NCI-H2029 treated with DMSO at 0.1 percent for 48 hours (cell line): ENCODE measurements at places on chromosomes 1 and 21.
A peak's percentile ranks its signal among the peaks of the same experiment; 100 is the strongest.

DNA sequence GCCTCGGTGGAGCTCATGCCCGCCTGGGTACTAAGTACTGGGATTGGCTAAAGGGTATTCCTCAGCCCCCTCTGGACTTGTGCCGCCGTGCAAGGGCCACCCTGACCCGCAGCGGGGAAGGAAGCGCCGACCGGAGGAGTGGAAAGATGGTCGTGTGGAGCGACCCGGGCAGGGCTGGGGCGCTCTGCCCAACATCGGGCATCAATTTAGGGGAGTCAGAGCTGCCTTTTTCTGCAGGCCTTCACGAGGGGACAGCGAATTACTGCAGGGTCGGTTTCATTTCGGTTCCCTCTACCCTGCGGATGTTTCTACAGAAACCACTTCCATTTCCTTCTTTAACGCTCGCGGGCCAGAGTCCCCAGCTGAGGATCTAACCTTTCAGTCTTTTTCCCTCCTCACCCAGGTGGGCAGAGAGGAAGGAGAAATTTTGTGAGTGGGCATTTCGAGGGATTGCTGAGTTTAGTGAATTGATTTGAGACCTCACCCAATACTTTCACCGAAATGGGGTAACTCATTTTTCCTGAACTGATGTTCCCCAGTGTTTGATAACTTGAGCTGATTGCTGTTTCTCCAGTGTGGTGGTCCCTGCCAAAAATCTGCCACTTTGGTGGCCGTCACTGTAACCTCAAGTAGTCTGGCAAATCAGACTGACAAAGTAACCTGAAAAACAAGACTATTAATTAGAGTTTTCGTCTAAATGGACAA lies 1.1 kb downstream of the TOR1AIP1 start:
- DNase-seq: no peak

DNA sequence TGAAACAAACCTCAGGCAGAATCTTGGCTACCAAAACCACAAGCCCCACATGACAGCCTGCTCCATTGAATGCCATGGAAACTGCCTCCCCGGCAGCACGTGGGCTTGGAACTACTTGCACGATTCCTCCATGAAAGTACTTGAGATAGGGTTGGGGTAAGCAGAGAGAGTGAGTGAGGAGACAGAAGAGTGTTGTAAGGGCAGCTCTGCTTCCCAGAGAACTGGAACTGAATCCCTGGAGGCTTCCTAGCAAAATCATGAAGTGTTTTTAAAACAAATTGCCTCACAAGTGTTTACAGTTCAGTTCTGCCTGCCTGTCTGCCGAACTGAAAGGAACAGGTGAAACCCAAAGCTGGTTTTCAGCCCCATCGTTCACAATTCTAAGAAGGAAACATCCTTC lies 35.3 kb upstream of the DNASE2B start:
- DNase-seq: peak; percentile 51

GRCh38 chr1:30886710-30887428 lies 21.7 kb downstream of the SDC3 start:
- no peak for DNase-seq

DNA sequence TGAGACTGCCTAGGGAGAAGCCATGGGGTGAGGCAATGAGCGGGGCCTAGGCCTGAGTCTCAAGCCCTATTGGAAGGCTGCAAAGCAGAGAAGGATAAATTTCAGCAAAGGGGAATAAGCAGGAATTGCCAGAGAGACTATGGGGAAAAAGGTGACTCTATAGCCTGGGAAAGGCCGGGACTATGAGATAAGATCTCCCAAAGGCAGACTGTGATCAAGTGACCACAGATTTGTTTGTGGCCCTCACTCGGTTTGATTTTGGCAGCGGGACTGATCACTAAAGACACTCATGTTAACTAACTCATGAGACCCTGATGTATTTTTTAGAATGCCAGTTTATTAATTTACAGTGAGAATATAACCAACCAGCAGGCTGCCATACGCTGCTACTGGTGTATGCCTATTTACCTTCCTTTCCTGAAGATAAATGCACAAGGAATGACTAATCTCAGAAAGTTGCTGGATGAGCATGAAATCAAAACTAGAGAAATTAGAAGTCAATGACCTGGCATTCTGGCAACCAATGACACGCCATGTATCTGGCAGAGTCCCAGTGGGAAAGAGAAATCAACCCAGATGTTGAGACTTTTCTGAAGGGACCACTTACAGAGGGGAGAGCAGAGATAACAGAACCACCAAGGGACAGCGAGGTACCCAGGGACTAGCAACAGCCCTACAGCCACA lies 4.3 kb downstream of the HSF2BP start:
- DNase-seq: no peak

DNA sequence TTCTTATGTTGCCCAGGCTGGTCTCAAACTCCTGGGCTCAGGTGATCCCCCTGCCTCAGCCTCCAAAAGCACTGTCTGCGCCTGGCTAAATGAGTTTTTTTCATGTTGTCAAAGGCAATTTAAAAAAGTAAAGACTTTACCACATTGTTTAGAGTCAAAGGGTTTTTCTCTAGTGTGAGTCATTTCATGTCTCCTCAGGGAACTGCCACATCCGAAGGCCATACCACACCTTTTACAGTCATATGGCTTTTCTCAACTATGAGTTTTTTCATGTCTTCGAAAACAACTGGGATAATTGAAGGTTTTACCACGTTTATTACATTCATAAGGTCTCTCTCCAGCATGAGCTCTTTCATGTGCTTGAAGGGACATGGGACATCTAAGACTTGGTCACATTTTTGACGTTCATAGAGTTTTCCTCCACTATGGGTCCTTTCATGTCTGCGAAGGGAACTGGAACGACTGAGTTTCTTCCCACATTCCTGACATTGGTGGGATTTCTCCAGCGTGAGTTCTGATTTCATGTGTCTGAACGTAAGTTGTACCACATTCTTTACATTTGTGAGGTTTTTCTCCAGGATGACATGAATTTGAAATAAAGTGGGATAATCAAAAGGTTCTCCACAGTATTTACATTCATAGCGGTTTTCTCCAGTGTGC lies 65.6 kb downstream of the UCHL5 start:
- DNase-seq: no peak

- no peak for DNase-seq
These were observed 57.3 kb upstream of the RUNX3 start for GRCh38 chr1:24987424-24987823.

DNA sequence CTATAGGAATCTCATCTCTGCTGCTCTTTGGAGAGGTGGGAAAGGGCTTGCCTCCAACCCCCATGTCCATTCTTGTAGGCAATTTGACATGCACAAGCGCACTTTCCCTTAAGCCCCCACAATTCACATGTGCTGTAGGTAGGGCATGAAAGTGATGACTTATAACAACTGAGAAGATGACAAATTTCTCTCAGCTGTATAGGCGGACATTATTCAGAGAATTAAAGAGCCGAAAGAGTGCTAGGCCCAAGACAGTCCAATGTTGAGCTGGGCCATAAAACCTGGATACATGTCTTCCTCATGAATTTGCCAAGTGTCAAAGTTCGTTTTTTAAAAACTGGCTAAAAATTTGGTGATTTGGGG lies 106.3 kb upstream of the LYPLAL1 start:
- no peak for DNase-seq

- DNase-seq: no peak
These were observed 33.6 kb upstream of the NHLH2 start for GRCh38 chr1:115874497-115874896.

- DNase-seq: no peak
These were observed 32.8 kb downstream of the C2CD2 start for GRCh38 chr21:41921021-41921420.

DNA sequence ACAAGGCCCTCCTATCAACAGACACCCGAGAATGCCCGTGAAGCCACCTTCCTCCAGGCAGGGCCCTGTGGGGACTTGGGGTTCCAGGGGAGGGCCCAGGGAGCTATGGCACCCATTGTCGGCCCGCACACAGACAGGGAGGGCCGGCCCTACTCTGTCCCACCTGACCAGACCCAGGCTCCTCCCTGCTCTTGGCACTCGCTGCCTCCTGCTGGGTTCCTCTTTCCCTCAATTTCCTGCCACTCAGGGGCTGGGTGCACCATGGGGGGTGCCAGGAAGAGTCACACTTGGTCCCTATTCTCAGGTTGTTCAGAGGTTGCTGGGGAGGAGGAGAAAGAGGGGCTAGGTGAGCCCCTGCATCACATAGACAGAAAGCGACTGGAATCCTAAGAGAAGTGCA lies 8.0 kb upstream of the OXCT2 start:
- DNase-seq: no peak

DNA sequence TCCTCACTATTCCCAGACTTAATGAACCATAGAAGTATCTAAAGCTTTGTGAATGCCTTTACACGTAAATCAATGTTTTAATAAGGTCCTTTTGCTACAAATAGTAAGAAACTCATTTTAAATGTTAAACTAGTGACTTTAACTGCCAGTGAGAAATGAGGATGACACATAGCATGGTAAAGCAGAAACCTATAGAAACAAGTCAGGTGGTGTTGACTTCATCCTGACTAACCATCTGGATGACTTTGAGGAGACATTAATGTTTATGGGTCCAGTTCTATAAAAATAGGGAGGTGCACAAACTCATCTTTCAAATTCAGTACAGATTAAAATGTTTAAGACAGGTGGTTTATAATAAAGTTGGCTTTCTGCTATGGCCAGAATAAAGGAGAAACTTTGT lies 85.4 kb downstream of the COLGALT2 start:
- DNase-seq: no peak

DNA sequence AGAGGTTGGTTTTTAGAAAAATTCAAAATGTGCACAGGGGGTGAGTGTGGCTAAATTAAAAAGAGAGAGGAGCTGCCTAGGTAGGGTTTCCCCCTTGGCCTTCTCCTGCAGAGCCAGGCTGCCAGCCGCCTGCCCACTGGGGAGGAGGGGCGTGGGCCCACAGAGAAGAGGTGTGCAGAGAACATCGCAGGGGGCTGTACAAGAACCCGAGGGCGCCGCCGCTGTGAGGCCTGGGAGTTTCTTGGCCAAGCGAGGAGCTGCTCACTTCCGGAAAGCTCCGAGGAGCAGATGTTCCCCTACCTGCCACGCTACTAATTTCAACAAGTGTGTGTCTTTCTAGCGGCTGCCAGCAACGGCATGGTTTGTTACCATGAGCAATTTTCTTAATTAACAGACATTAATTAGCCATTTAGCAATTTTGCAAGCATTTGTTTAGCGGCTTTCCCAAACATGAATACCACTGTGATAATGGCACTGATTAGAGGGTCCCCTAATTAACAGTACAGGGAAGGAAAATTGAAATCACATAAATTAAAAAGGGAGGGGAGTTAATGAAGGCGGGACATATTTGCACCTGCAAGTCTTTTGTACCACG lies 59.7 kb downstream of the MRPL37 start:
- no peak for DNase-seq

DNA sequence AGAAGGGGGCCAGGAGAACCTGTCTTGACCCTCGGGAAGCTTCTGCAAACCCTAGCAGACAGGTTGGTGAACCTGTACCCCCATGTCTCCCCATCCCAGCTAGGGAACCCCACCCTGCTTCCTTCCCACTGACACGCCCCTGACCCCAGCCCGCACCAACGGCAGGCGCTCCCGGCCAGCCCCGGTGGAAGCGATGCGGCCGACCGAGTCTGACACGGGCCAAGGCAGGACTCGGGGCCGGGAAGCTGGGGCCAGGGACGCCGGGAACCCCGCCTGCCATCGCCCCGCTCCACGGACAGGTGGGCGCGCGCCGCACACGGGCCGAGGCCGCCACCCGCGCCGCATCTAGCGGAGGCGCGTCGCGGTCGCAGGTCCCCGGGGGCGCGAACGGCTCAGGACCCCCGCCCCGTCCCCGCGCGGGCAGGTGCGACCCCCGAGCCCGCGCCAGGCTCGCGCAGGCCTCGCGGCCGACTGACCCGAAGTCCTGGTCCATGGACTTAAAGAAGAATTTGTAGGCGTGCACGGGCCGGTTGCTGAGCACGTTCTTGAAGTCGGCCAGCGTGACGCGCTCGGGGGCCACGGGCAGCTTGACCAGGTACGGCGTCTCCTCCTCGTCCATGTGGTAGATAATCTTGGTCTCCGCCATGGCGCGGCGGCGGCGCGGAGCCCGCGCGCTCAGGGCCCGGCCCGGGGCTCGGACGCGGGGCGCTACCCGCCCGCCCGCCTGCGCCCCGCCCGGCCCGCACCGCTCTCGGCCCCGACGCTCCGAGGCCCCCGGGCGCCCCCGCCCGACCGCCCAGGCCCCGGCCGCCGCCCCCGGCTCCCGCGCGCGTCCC lies 580 bp downstream of the DVL1 start:
- no peak for DNase-seq

DNA sequence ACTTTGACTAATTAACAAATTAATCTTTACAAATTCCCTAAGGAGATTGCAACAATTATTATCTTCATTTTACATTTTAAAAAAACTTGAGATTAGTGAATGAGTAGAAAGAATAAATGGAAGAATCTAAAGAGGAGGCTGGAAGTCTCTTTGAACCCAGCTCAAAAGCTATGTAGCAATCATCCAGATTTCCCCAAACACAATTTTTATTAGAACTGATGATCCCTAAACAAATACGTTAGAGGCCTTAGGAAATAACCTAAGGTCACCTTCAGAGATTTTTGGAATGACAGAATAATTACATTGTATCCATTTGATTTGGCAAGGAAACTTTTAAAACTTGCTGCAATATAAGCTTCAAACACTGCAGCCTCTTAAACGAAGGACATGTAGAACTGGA lies 242.4 kb upstream of the LYPLAL1 start:
- DNase-seq: no peak

GRCh38 chr1:92356956-92357355 lies 58.1 kb downstream of the RPAP2 start:
- no peak for DNase-seq

- no peak for DNase-seq
These were observed 312.3 kb downstream of the RRAGC start for GRCh38 chr1:38547321-38547720.

DNA sequence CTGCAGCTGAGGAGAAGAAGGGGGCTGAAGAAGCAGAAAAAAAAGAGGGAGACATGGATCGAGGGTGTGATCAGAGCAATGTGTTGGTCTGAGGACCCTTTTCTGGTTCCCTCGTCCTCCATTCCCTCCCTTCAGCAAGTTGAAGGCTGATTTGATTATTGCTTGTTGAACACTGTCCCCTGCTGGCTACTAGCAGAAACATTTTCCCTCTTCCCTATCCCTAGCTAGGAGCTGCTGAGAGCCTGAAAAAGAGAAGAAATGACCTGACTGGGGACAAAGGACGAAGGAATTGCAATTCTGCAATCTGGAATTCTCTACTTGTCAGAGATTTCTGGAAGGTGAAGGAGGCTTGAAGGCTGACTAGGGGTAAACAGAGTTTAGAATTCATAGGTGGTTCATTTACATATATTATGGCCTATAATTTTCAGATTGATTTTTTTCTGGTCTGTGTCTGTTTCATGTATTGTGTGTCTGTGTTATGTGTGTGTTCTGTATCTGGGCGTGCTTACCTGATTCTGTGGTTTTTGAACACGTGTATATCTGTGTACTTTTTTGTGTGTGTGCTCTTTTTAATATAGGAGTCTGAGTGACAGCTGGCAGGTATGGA lies 9.8 kb downstream of the NHLH1 start:
- DNase-seq: peak; percentile 60

- no peak for DNase-seq
These were observed 10.1 kb upstream of the ABCA4 start for GRCh38 chr1:94130851-94131595.

GRCh38 chr1:150414592-150414991 lies 50.6 kb downstream of the RPRD2 start:
- DNase-seq: no peak

GRCh38 chr1:28516518-28516956 lies 10.7 kb downstream of the RCC1 start:
- no peak for DNase-seq
